Activated CD4-positive, alpha-beta T cell treated with anti-CD3 and anti-CD28 coated beads for 36 hours (primary cell): ENCODE measurements at places on chromosomes 2 and 18.

DNA sequence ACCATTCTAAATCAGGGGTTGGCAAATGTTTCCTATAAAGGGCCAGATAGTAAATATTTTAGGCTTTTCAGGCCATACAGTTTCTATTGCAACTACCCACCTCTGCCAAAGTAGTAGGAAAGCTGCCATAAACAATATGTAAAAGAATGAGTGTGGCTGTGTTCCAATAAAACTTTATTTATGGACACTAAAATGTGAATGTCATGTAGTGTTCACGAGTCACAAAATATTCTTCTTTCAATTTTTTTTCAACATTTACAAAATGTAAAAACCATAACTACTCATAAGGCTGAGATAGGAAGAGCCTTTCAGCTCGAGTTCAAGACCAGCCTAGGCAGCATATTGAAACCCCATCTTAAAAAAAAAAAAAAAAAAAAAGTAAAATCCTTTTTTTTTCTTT is 13.4 kb downstream of the KCNG3 start:
- no peaks in the 10 kb centered on the region for H3K4me1 ChIP-seq

- H3K27ac ChIP-seq = no peak overlapping the region
- no peaks in the 10 kb centered on the region for H3K36me3 ChIP-seq
- no peak overlapping the region for H3K4me3 ChIP-seq
- no peak for DNase-seq
- no peaks in the 10 kb centered on the region for H3K27me3 ChIP-seq
- no peaks in the 10 kb centered on the region for H3K4me1 ChIP-seq
Measured at GRCh38 chr18:78770139-78770822, 209.3 kb upstream of the SALL3 start.

DNA sequence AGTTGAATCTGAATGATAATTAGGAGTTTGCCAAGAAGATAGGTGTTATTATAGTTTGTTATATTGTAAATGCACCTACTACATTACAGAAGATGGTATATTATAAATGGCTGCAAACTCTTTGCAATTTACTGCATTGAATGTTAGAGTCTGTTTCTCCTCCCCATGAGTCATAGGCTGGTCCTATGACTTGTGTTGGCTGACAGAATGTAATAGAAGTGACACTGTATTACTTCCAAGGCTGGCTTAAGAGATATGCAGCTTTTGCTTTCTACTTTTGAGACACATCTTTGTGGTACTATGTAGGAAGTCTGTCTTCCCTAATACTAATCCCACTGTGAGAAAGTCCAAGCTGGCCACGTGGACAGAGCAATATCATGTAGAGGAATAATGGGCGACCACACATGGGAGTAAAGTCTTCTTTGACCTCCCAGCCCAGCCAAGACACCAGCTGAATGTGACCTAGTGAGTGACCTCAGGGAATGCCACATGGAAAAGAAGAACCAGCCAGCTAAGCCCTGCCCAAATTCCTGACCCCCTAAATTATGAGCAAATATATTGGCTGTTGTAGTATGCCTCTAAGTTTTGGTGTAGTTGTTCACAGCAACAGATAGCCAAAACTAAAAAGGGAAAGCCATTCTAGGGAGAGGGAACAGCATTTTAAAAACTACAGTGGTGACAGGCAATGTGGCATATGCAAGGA is 6.8 kb upstream of the DDX1 start:
- H3K27me3 ChIP-seq = peaks cover 2% of the 10 kb centered on the region
- H3K27ac ChIP-seq = no peak overlapping the region
- peaks cover 2% of the 10 kb centered on the region for H3K4me1 ChIP-seq
- no peak overlapping the region for H3K4me3 ChIP-seq
- H3K36me3 ChIP-seq = no peaks in the 10 kb centered on the region
- DNase-seq = no peak

DNA sequence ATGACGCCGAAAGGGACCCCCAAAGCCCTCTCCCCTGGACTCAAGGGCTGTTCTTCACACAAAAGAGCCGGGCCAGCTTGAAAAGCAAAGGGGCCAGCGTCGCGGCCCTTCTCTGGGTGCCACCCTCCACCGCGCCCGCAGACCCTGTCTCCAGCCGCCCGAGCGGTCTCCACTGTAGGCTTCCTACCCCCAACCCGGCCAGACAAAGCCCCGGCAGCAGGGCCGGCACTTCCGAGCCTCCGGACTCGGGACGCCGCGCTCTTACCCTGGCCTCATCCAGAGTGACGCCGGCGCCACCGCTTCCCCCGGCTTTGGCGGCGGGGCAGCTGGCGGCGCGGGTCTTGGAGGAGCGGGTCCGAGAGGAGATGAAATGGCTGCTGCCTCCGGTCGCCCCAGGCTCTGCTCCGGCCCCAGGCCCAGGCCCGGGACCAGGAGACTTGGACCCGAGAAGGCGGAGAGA is 603 bp downstream of the ATAD2B start:
- peaks cover 42% of the 10 kb centered on the region for H3K4me1 ChIP-seq
- no peaks in the 10 kb centered on the region for H3K36me3 ChIP-seq
- peak; percentile 56 for DNase-seq

DNA sequence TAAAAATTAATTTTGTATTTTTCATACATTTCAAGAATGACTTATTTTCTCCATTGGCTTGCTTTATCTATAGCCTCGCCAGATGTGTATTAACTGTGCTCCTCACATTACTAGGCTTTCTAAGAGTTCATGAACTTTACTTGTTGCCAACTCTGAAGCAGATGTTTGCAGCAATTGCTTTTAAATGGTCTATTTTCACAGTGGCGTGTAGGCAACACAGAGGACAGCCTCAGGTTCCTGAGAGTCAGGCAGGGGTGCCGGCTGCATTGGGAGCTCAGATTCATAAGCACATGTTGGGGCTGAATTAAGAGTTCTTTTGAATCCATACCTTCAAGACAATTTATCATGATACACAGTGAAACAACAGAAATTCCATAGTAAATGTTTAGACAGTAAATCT is 179.2 kb upstream of the PXDN start:
- H3K36me3 ChIP-seq = no peaks in the 10 kb centered on the region
- no peak overlapping the region for H3K4me3 ChIP-seq
- H3K27me3 ChIP-seq = no peaks in the 10 kb centered on the region
- no peak overlapping the region for H3K27ac ChIP-seq
- no peaks in the 10 kb centered on the region for H3K4me1 ChIP-seq
- DNase-seq = no peak
